ENCODE measurements at places on chromosomes 5 and 9.

DNA sequence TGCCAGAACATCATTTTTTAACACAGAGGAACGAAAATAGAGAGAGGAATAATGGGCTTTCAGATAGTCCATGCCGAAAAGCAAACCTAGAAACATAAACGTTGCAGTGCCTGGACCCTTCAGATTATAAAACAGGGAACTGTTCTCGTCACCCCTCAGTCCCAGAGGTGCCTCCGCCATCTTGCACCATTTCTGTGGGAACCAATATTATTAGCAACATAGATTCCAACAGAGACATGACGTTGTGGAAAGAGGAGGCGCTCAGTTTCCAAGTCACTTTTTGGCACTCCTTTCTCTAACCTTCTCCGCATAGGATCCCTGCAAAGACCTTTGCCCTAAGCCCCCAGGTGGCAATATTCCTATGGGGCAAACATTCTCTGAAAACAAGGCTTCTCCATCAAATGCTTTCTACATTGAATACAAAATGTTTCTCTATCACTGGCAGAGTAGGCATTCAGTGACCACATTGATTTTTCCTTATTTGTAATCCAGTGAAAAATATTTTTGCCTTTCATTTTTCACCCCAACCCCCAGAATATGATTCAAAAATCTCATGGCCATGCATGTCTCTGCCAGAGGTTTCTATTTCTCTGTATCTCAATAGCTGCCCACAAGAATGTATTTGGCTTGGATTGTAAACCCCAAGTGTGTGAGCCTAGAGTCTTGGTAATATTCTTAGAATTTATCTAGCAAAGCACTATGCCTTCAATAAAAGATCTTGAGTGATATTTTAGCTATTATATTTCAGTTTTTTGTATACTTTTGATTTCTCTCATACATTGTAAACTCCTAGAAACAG is 500.8 kb upstream of the WWC1 start:
- DNase-seq = no peak

- DNase-seq = no peak
These were observed 54.7 kb upstream of the SARDH start for GRCh38 chr9:133792721-133793470.

DNA sequence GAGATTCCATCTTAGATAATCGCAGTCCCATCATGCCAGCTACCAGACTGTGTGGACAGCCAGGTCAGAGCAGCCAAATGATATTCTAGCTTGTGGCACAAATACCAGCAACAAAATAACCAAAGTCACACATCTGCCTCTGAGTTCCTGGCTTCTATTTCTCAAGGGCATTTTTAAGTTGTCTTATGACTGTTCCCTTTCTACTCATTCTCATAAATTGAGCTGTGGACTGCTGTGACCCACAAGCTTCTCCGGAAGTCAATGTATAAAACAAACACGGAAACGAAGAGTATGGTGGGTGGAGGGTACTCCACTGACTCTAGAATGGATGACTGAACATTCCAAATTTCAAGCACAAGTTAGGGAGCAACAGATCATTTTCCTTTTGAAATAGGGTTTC is 43.9 kb downstream of the PDCD1LG2 start:
- DNase-seq = no peak

DNA sequence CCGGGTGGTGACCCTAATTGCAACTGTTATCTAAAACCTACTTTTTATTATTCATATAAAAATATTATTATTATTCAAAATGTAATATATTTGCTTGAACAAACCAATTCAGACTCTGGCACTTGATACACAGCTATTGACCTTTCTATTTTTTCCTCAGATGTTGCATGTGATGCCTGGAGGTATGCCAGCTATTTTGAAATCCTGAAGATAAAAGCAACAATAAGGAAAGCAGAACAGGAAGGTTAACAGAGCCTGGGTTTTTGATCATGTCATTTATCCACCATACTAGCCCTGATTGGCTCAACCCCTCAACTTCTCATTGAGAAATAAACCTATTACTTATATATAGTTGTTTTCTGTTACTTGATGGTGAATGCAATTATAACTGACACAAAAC is 340.9 kb upstream of the KIF2A start:
- no peak for DNase-seq

GRCh38 chr5:149228618-149229297 is 42.9 kb upstream of the AFAP1L1 start:
- DNase-seq = no peak

DNA sequence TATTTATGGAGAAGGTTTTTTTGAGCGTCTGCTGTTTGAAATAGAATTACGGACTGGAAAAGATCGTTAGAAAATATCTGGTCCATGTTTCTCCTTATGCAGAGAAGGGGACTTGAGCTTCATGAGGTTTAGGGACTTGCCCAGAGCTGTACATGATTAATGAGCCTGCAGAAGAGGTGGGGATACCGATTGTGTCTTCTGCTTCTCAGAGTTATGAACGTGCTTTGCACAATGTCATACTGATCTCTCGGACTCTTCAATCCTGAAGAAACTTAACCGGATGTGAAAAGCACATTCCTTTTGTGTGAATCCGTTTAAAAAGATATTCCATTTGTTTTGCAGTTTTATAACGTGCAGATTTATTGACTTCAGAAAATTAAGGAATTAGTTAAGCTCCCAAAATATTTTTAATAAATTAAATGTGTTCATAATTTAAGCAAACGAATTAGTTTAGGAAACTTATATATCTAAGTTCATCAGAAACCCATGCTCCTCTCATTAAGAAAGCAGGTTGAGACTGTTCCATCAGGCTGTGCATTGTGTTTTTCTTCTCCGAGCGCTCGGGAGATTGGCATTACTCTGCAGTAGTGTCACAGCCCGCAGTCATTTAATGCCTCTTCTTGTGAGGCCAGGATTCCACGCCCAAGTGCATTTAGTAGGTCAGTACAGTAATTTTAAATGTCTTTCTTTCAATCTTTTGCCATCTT is 40.8 kb upstream of the MEF2C start:
- no peak for DNase-seq

DNA sequence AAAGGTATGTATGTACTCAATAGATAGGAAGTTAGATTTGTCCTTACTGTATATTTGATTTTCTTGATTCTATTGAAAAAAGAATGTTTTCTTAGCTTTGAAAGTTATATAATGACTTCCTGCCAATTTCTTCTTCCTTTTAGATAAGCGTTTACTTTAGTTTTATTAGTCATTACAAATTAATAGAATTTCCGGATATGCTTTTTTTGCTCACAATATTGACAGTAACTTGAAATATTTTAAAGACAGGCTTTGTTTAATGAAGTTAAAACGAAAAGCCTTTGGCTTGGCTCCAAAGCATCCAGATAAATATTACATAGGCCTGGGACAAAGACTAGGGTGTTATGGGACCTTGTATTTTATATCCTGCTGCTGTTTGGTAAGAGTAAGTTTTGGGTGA is 49.5 kb downstream of the CWC27 start:
- no peak for DNase-seq

DNA sequence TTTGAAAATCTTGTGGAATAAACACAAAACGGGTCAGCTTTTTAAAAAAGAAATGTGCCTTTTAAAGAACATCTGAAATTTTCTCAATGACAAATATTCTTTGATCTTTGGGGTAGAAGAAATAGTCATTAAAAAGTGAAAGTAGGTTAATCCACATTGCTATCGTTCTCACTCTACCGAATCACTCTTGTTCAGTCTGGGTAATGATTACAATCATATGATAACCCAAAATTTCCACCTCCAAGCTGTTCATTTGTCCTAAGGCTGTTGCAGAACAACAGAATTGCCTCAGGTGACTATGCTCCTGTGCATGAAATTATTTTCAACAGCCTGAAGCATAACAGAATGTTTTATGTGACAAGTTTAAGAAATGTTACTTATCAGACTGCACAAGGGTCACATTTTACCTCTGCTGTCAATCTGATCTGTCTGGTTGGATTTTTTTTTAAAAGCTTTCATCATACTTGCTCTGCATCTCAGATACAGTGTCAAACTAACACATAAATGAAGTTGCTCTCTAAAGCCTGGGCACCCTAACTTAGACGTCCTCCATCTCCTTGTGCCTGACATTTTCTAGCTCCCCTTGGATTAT is 227.3 kb downstream of the LURAP1L start:
- DNase-seq = no peak

DNA sequence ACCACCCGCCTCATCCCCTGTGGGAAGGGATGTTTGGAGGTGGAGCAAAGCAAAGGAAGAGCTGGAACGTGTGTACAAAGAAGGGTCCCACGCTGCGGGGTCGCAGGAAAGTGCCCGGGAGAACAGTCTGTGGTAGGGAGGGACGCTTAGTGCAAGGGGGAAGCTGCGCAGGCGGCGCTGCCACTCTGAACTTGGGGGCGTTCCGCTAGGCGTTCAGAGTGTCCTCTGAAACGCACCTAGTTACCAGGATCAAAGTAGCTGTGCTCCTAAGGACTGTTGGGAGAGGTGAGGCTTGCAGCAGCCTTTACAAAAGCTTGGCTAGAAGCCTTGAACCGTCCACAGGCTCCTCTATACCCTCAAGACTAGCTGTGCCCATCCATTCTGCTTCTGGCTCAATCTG is 29.3 kb upstream of the PDE8B start:
- no peak for DNase-seq

DNA sequence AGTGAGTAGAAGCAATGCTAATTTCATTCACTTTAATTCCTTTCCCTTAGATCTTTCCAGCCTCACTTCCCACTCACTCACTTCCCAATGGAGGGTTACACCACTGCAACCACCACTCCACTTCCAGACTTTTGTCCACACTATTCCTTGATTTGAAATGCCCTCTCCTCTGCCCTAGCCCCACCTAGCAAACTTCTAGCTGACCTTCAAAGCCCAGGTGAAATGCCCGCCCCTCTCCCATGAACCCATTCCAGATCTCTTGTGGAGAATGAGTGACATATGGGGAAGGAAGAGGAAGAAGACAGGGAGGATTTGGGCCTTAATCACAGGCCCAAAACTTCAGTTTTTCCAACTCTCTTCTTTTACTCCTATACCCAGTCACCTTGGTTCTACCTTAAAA is 37.1 kb downstream of the PFDN1 start:
- DNase-seq = no peak

- no peak for DNase-seq
These were observed 191.5 kb downstream of the FBXL7 start for GRCh38 chr5:15691521-15691920.

- no peak for DNase-seq
These were observed 86.2 kb downstream of the MRPS27 start for GRCh38 chr5:72233835-72234234.

DNA sequence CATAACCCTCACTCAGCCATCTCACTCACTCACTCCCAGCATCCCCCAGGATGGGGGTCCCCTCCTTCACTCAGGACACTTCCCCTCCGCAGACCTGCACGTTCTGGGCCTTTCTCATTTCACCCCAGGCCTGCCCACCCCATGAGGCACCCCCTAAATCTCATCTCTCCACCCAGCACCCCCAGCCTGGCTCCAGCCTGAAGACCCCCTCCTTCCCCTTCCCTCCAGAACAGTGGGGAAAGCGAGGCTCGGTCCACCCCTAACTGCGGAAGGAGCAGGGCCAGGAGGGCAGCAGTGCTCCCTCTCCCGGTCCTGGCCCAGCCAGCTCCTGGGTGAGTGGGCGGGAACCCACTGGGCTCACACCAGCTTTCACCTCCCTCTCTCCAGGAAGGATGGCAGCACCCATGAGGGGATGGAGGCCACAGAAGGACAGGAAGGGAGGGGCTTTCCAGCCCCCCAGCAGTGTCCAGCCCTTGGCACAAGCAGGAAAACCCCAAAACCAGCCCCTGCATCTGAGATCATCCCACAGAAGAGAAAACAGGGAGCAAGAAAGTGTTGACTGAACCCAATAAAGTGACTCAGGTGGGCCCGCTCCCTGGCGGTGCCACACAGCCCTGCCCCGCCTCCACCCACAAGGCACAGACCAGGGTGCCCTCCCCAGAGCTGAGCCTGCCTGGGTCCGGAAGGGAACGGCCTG is 55.0 kb downstream of the LRSAM1 start:
- no peak for DNase-seq

DNA sequence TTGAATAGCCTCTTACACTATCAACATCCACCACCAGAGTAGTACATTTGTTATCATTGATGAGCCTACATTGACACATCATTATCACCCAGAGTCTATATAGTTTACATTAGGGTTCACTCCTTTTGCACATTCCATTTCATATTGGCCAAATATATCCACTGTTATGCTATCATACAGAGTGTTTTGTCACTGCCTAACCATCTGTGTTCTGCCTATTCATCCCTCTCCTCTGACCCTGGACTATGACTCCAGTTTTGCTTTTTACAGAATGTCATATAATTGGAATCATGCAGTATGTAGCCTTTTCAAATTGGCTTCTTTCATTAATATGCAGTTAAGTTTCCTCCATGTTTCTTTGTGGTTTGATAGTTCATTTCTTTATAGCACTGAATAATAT is 904.7 kb downstream of the TLE1 start:
- no peak for DNase-seq

- DNase-seq = no peak
These were observed 65.1 kb upstream of the CDH9 start for GRCh38 chr5:27103486-27103885.

GRCh38 chr5:108481355-108481931 is 99.5 kb upstream of the FBXL17 start:
- no peak for DNase-seq

- no peak for DNase-seq
These were observed 232.3 kb upstream of the TBCA start for GRCh38 chr5:78008356-78008967.

- DNase-seq = no peak
These were observed 29.3 kb upstream of the RPS23 start for GRCh38 chr5:82307451-82307850.

- DNase-seq = no peak
These were observed 71.8 kb upstream of the SIMC1 start for GRCh38 chr5:176166427-176166826.

- DNase-seq = no peak
These were observed 44.0 kb upstream of the IER5L start for GRCh38 chr9:129221979-129222635.

DNA sequence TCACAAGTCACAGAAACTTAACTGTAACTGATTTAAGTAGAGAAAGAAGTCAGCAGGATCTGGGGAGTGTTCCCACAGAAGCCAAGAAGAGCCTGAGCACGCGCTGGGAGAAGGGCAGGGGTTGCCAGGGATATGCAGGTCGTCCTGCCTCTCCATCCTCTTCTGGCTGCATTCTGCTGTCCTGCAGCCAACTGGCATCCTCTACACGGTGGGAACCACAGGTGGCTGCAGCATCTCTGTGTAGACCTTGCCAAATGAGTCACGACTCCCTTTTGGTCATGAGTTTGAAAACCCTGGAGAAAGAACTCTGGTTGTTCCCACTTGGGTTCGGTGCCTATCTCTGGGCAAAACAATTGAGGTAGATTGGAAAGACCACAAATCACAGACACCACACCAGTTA is 38.4 kb upstream of the PCA3 start:
- DNase-seq = no peak

Measured in stimulated activated CD4-positive, alpha-beta T cell treated with anti-CD3 and anti-CD28 coated beads, TNF-alpha, amount 100 ng/mL, for 1 hour (primary cell).